Jurkat, Clone E6-1 (cell line): ENCODE measurements at places on chromosomes 12 and 14.

DNA sequence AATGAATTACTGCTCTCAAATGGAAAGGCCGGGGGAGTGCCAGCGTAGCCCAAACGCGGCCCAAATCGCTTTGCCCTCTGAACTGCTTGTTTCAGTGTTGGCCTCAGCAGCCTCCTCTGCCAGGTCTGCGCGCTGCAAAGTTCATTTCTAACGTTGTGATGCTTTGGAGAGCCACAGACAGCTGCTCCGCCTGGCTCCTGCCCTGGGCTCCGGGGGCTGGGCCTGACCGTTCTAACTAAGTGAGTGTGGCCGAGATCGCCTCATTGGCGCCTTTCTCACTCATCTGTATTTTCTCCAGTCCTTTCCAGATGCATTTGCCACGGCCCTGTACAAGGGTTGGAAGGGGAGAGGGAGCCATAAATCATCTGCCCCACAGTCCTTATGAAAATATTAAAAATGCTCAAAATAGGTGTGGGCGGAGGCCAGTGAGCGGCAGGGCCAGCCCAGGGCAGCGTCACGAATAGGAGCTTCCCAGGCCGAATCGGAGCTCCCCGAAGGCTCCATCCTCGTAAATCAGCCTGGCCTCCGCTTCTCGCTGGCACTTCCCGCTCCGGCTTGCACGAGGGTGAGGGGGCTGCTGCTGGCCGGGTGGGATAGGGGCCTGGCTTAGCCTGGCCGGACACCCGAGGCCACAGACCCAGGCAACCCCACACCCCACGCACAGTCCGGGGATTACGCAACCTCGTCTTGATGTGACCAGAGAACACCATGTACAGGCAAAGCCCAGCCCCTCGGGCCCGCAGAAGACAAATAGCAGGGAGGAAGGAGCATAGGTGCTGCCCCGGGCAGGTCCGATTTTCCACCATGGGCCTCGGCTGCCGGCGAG, 196.6 kb upstream of the DIO3 start:
- DNase-seq: no peak

- no peak for DNase-seq
Measured at GRCh38 chr12:89671469-89671868, 37.2 kb downstream of the ATP2B1 start.

DNA sequence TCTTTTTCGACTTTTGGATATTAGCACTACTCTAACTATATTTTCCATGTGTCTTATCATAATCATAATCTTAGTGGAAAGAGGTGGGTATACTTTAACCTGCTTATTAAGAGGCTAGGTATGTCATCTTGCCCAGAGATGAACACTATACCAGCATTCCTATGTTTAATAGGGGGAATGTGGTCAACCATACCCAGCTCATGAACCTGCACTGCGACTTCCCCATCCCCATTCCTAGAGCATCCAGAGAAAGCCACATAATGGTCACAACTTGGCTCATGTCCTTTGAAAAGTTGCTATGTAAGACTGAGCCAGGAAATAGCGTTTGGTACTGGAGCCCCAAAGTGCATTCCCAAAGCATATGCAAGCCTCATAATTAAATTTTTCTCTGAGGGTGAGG, 55.2 kb downstream of the TMCC3 start:
- DNase-seq: no peak

GRCh38 chr14:50758305-50758704, 72.7 kb downstream of the NIN start:
- no peak for DNase-seq

- no peak for DNase-seq
Measured at GRCh38 chr14:72243309-72244293, 311.4 kb downstream of the RGS6 start.

- no peak for DNase-seq
Measured at GRCh38 chr14:26870722-26871617, 273.1 kb upstream of the NOVA1 start.

DNA sequence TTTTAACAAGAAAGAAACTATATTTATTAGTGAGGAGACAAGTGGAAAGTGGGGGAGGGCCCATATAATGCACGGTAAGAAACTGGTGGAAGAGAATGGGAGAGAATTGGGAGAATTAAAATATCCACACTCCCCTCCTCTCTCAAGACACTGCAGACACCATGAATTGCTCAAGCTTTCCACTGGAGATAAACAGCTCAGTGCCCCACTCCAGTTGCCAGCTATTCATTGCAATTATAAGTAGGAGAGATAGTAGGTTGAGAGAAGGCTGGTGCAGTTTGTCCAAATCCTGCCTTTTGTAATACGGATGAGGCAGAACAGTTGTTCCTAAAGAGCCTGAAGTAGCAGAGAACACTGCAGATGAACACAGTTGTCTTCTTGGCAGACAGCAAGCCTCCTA, 38.2 kb downstream of the DCAF5 start:
- no peak for DNase-seq

DNA sequence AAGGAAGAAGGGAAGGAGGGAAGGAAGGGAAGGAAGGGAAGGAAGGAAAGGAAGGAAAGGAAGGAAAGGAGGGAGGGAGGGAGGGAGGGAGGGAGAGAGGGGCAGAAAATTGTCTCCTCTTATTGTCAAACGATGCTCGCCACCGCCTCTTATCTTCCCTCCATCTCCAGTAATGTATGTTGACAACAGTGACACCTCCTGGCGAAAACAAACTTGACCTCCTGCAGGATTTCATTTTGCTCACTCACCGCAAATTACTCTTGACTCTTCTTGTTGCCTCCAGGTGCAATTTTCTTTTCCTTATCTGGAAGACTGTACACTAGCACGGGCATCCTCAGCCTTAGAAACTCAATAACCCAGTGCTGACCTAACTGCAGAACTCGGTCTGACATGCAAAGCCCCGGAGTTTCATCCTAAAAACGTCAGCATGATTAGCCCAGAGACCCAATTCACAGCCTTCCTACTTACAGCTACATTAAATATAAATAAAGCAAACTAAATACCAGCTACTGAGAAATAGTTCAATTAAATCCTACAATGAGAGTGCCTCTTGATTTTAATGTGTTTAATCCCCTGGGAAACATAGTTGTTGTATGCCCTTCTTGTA, 512.4 kb upstream of the TMPO start:
- DNase-seq: peak; percentile 61

DNA sequence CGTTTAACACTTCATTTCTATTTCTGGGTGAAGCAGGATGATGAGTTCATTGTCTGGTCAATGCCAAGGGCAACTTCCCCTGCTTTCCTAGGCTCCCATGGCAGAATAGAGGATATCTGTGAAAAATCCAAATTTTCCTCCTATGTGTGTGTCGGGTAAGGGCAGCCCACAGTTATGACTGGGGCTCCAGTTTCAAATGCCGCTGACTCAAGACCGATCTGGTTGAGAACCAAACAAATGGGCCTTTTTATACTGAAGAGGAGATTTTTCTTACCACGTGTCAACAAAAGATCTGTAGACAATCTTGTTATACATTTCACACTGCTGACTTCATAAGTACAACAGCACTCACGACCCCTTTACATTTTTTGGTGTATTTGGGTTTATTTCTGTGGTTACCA, 120.8 kb downstream of the CHST11 start:
- DNase-seq: no peak

DNA sequence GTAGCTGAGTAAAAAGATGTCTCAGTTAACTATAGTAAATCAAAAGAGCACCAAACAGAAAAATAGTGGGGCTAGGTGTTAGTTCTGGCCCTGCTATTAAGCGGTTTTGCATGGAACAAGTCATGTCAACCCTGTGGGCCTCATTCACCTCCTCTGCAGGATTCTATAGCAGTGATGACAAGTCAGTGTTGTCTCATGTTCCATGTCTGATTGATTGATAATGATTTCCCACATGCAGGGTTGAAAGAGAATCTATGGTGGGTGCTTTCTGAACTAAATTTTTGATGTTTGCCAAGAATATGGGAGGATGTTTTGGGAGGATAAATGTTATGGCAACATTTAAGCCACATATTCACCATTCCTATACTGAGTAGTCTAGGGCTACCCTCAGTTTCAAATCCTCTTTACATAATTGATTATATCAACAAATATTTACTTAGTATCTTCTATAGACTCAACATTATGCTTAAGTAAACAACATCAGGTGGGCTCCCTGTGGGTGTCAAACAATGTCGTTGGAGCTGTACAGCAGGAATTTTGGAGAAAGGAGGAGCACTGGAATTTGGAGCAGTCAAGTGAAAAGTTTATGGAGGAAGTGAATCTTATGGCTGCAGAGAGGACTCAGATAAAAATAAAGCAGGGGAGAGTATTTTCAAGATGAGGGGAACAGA, 48.6 kb downstream of the IRAK3 start:
- DNase-seq: no peak

- no peak for DNase-seq
Measured at GRCh38 chr14:69519204-69520100, 34.9 kb downstream of the PLEKHD1 start.

DNA sequence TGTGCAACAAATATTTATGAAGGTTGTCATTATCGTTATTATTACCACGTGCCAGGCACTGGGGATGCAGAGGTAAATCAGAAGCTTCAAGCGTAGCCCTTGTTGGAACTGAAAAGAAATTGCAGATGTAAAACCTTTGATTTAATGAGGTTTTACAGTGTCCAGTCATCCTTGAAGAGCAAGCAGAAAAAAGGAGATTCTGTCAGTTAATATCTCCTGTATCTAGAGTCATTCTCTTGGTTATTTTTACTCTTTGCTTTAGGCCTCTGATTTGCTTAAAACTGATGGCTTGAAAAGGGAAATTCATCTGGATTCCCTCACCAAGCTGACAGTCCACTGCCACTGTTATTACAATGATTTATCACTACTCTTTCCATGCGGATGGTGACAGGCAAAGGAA, 179.3 kb downstream of the GALC start:
- no peak for DNase-seq

GRCh38 chr12:49825360-49825970, 2.7 kb downstream of the NCKAP5L start:
- no peak for DNase-seq

- DNase-seq: no peak
Measured at GRCh38 chr14:61319706-61320105, 1.7 kb upstream of the PRKCH start.

GRCh38 chr14:63647696-63648410, 6.2 kb upstream of the WDR89 start:
- no peak for DNase-seq

DNA sequence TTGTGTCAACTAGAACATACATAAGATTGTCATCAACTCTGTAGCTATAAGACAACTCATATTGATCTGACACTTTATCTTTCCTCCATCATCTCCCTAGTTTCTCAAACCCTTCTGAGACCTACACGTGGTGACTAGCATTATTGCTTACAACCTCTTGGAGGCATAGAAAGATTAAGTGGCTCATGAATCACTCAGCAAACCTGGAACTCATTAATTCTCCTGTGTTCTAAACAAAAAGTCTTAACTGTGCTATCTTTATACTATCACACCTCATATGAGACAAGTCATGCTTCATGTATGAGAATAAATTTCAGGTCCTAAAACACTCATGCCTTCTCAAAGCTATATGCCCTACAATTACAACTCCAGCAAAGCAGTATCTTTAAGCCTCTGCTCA, 408.6 kb upstream of the SYT1 start:
- no peak for DNase-seq

- no peak for DNase-seq
Measured at GRCh38 chr14:33704481-33704880, 246.4 kb downstream of the EGLN3 start.

- DNase-seq: no peak
Measured at GRCh38 chr14:67583711-67584644, 16.1 kb downstream of the PIGH start.

DNA sequence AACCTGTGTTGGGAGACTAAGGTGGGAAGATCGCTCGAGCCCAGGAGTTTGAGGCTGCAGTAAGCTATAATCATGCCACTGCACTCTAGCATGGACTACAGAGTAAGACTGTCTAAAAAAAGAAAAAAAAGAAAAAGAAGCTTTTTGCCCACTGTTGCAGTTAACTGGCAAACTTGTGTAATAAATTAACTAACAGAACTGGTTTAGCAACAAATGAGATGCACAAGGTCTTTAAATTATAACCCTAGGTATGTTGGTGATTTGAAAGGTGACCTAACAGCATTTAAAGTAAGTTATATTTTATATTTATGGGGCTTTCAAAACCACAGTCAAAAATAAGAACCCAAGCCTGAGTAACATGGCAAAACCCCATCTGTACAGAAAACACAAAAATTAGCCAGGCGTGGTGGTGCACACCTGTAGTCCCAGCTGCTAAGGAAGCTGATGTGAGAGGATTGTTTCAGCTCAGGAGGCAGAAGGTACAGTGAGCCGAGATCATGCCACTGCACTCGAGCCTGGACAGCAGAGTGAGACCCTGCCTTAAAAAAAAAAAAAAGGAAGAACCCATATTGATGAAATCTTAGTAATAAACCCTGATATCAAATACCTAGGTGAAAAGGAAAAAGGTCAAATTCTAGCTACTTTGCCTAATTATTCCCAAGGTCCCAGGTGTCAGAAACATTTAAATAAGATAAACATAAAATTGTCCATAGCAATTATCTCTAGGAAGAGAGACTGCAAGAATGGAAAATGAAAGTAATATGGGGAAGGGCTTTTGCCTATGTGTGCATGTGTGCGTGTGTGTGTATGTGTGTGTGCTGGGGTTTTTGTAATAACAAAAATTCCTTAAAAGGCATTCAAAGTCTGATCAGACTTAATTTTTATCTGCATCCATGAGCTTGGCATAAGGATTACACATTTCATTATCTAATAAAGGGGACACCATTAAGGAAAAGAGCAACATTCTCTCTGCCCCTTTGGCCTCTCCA, 15.4 kb downstream of the SYNE2 start:
- no peak for DNase-seq

GRCh38 chr12:180445-180844, 33.5 kb downstream of the SLC6A12 start:
- DNase-seq: no peak

DNA sequence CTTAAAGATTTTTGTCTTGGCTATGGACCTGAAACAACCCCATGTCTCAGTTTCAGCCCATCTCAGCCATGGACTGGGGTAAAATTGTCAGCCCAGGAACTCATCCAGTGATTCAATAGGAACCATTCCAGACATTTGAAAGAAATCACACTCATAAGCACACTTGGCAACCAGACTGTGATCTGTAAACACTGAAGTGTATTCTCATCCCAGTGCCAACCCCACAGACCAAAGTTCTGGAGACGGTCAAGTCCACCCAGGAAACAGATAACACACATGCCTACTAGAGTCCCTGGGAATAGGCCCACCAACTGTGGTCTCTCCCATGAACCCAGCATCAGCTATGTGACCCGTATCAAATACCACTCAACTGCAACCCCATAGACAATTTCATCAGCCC, 804.6 kb downstream of the TRHDE start:
- DNase-seq: no peak

GRCh38 chr12:84986586-84986985, 49.5 kb downstream of the TSPAN19 start:
- no peak for DNase-seq
